Activated naive CD8-positive, alpha-beta T cell treated with anti-CD3 and anti-CD28 coated beads, Interleukin-2, amount 10 ng/mL, durations not matched to agents 7 days and 5 days (primary cell): ENCODE measurements at places on chromosomes 4 and X. TPM values are rescaled to one million over a fixed set of nuclear protein-coding genes. Genes with fewer than 3 reads are reported as not detected.

The LRP2BP gene
- 0.78 TPM for total RNA-seq

DNA sequence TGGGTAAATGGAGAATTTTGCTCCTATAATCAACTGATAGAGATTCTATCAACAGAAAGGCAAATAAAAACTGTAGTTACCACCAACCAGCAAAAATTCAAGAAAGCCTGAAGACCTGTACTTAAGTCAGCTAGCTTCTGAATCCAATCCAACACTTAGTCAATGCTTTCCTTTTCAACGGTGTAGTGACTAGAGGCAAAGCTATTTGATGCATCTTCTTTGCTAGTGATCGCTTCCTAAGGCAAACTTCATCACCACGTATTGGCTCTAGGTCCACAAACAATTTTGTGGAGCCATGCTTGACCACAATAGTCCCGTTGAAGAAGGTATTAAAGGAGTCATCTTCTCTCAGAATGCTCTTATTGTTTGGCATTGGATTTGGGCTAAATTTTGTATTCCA lies 25.0 kb upstream of the UBA6 start:
- H3K4me1 ChIP-seq, result peaks cover 4% of the 10 kb centered on the region
- H3K27ac ChIP-seq, result no peak overlapping the region
- no peak for DNase-seq
- no peaks in the 10 kb centered on the region for H3K27me3 ChIP-seq

The PTCHD1 gene
- total RNA-seq, result not detected

DNA sequence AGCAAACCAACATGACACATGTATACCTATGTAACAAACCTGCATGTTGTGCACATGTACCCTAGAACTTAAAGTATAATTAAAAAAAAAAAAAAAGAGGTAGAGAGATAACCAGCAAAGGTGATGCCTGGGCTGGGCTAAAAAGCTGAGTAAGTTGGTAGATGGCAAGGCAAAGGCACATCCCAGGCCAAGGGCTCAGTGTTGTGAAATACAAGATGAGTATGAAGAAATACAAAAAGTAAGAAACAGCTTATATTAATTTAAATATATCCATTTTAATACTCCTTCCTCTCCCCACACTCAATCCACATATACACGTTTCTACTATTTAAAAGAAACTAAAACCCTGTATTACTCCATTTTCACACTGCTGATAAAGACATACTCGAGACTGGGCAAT lies 25.8 kb downstream of the TEC start:
- no peak overlapping the region for H3K27ac ChIP-seq
- no peaks in the 10 kb centered on the region for H3K4me1 ChIP-seq
- peaks cover 9% of the 10 kb centered on the region for H3K36me3 ChIP-seq
- H3K27me3 ChIP-seq, result peaks cover 2% of the 10 kb centered on the region
- no peak overlapping the region for H3K4me3 ChIP-seq
- DNase-seq, result no peak

DNA sequence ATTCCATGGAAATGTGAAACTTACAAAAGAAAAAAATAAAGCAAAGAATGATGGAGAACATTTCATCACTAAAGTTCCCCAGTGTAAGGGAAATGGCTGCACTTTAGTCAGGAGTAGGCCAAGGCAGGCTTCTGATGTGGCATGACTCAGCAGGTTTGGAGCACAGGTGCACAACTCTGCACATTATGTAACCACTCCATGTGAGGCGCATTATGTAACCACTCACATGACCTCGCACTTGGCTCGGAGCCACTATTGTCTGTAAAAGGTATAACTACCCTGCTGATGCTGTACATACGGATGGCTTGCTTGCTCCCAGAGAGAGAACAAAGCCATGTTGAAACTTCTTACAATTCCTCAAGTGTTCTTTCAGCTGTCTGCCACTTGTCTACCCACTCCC lies 727.6 kb downstream of the TRAM1L1 start:
- H3K4me3 ChIP-seq, result no peak overlapping the region
- no peaks in the 10 kb centered on the region for H3K27me3 ChIP-seq
- H3K36me3 ChIP-seq, result no peaks in the 10 kb centered on the region
- DNase-seq, result no peak
- H3K4me1 ChIP-seq, result no peaks in the 10 kb centered on the region

GRCh38 chr4:127870688-127871087 lies 10.0 kb upstream of the PLK4 start:
- peaks cover 1% of the 10 kb centered on the region for H3K27me3 ChIP-seq
- peaks cover 7% of the 10 kb centered on the region for H3K4me1 ChIP-seq
- H3K27ac ChIP-seq, result no peak overlapping the region
- peaks cover 11% of the 10 kb centered on the region for H3K36me3 ChIP-seq
- DNase-seq, result no peak

DNA sequence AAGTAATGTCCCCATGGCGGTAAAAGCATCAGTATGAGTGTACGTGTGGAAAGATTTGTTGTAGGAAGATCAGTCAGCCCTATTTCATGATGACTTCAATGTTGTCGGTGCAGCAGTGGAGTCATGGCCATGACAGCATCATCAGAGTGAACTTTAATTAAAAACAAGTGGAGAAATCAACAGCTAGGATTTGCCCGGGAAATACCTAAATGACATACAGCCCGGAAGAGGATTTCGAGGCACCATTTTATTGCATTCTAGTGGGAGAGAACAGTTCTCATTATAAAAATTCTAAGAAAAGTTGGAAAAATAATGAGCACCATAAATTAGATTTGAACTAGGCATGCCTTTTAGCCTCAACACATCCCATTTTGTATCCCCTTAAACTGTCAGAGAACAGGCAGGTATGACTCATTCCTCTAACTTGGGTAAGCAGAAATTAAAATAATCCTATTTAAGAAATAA lies 170.1 kb downstream of the SHROOM3 start:
- H3K4me3 ChIP-seq, result no peak overlapping the region
- H3K4me1 ChIP-seq, result no peaks in the 10 kb centered on the region
- H3K27ac ChIP-seq, result no peak overlapping the region
- H3K27me3 ChIP-seq, result peaks cover 14% of the 10 kb centered on the region

- H3K27me3 ChIP-seq, result peaks cover 21% of the 10 kb centered on the region
- no peaks in the 10 kb centered on the region for H3K36me3 ChIP-seq
- H3K27ac ChIP-seq, result no peak overlapping the region
- peaks cover 9% of the 10 kb centered on the region for H3K4me1 ChIP-seq
- no peak overlapping the region for H3K4me3 ChIP-seq
Measured at GRCh38 chr4:184836613-184837012, 10.8 kb upstream of the ACSL1 start.

GRCh38 chr4:156723951-156724668 lies 247.5 kb downstream of the PDGFC start:
- no peak overlapping the region for H3K27ac ChIP-seq
- no peak overlapping the region for H3K4me3 ChIP-seq
- DNase-seq, result no peak
- no peaks in the 10 kb centered on the region for H3K27me3 ChIP-seq
- H3K4me1 ChIP-seq, result no peaks in the 10 kb centered on the region

GRCh38 chrX:130676861-130677260 lies 226.1 kb downstream of the ENOX2 start:
- H3K4me1 ChIP-seq, result no peaks in the 10 kb centered on the region
- H3K4me3 ChIP-seq, result no peak overlapping the region
- no peaks in the 10 kb centered on the region for H3K27me3 ChIP-seq

DNA sequence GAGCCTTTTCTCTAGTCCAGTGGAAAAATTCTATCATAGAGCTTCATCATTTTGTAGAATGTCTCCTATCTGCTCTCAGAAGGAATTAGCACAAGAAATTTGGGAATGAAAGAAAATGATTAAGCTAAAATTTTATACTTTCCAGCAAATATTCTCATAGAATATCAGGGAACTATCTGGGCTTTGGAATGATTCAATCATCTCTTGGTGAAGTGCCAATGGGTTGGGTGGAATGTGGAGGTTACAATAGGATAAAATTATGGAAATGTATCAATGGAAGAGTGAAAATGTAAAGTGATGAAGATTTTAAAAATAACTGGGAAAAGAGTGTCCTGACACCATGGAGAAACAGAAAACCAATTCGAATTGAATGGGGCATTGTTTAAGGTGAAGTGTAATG lies 119.0 kb upstream of the MID1 start:
- no peak overlapping the region for H3K27ac ChIP-seq
- H3K27me3 ChIP-seq, result peaks cover 3% of the 10 kb centered on the region
- no peaks in the 10 kb centered on the region for H3K36me3 ChIP-seq
- H3K4me1 ChIP-seq, result no peaks in the 10 kb centered on the region

The MAGEA4 gene
- total RNA-seq, result not detected

DNA sequence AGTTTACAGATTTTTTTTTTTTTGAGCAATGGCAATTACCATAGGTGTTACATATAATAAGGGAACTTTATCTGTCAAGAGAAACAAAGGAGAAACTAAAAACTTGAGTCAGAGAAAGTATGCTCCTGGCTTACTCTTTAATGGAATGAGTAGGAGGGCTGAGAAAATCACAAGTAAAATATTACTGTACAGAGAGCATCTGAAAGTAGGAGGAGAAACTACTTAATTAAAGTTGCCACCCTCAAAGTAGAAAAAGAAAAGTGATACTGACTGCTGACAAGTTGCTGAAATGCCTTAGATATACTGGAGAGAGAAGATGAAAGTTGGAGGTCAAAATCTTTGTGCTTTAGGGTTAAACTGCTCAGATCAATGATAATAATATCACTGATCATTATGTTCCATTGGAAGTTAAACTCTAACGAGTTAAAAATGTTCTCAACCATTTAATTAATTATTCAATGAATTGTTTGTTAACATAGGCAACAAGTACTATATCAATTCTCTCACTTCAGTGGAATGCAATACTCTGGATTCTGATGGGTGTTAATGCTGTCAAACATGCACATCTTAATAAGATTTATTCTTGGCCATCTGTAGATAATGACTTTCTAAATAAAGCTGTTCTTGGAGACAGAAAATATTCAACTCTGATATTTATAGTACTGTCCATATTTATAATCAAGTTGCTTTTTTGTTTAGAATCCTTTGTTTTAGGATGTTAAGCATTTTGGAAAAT lies 61.2 kb upstream of the CAMK2D start:
- DNase-seq, result no peak
- no peak overlapping the region for H3K27ac ChIP-seq
- H3K4me1 ChIP-seq, result peaks cover 24% of the 10 kb centered on the region
- H3K4me3 ChIP-seq, result no peak overlapping the region

DNA sequence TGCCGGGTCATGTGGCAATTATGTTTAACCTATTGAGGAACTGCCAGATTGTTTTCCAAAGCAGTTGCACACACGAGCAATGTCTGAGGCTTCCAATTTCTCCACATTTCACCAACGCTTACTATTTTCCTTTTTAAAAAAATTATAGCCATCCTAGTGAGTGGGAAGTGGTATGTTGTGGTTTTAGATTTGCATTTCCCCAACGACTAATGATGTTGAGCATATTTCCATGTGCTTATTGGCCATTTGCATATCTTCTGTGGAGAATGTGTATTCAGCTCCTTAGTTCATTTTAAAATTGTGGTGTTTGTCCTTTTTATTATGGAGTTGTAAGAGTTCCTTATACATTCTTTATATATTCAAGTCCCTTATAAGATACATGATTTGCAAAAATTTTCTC lies 60.2 kb downstream of the MTMR1 start:
- peaks cover 6% of the 10 kb centered on the region for H3K4me1 ChIP-seq
- H3K27ac ChIP-seq, result no peak overlapping the region
- no peak for DNase-seq
- no peak overlapping the region for H3K4me3 ChIP-seq
- peaks cover 21% of the 10 kb centered on the region for H3K36me3 ChIP-seq

The FRMPD4 gene
- not detected for total RNA-seq

The NHS gene
- total RNA-seq, result 1.2 TPM

DNA sequence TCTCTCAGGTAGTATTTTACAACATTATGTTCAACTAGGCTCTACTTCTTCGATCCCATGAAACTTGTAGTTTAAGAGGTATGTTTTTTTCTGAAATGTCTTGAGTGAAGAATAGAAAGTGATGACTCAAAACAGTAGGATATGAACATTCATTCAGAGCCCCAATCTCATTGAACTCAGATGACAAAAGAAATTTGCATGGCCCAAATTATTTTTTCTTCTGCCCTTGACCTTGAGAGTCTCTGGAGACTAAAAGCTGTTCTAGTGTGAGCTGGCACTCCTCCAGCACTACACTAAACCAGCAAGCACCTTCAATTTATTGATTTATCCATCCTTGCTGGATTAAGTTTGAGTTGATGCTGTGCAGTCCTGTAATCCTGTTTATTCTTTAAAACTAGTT lies 4.0 kb downstream of the DCLK2 start:
- H3K4me1 ChIP-seq, result no peaks in the 10 kb centered on the region
- DNase-seq, result no peak
- H3K36me3 ChIP-seq, result no peaks in the 10 kb centered on the region
- H3K4me3 ChIP-seq, result no peak overlapping the region
- H3K27me3 ChIP-seq, result peaks cover 24% of the 10 kb centered on the region

- no peak overlapping the region for H3K27ac ChIP-seq
- peaks cover 9% of the 10 kb centered on the region for H3K4me1 ChIP-seq
- peaks cover 74% of the 10 kb centered on the region for H3K36me3 ChIP-seq
- no peak for DNase-seq
Measured at GRCh38 chr4:105426187-105426897, 47.5 kb downstream of the PPA2 start.

GRCh38 chrX:15881381-15881897 lies 26.8 kb upstream of the AP1S2 start:
- H3K4me3 ChIP-seq, result no peak overlapping the region
- no peaks in the 10 kb centered on the region for H3K27me3 ChIP-seq
- peaks cover 5% of the 10 kb centered on the region for H3K36me3 ChIP-seq
- H3K4me1 ChIP-seq, result peaks cover 13% of the 10 kb centered on the region

- no peak overlapping the region for H3K4me3 ChIP-seq
- H3K36me3 ChIP-seq, result peaks cover 6% of the 10 kb centered on the region
- DNase-seq, result no peak
- no peak overlapping the region for H3K27ac ChIP-seq
- H3K4me1 ChIP-seq, result no peaks in the 10 kb centered on the region
Measured at GRCh38 chr4:150589157-150589556, 7.2 kb downstream of the MAB21L2 start.

DNA sequence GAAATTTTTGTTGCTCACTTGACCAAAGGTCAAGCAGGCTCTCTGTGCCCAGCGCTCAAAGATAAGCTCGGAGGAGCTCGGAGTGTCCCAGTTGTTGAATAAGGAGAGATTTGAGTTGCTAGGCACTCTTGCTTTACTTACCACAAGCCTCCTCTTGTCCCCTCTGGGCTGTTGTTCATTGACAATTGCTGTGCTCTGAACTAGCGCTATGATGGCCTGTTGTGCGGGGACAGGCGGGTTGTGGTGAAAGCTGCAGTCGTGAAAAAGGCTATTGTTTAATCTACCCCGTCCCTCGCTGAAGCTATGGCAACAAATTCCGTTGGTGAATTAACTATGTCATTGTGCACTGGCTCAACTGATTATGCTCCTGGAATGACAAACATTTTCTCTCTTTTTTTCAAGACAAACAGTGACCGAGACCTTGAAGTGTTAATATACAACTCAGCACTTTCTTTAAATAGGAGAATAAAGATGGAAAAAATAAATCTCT lies 21.0 kb upstream of the POLA1 start:
- no peak overlapping the region for H3K27ac ChIP-seq
- H3K27me3 ChIP-seq, result peaks cover 2% of the 10 kb centered on the region
- H3K36me3 ChIP-seq, result no peaks in the 10 kb centered on the region
- no peak for DNase-seq
- H3K4me3 ChIP-seq, result no peak overlapping the region

The TKTL1 gene
- 0.31 TPM for total RNA-seq

The PSMD10 gene
- total RNA-seq, result 32.1 TPM

The PRDM5 gene
- 0.26 TPM for total RNA-seq
